Fibroblast of mammary gland (primary cell): ENCODE measurements at places on chromosomes 6 and 20.

GRCh38 chr20:5001174-5002076, at the start of gene SLC23A2:
TSS of gene SLC23A2 (minus strand) at chr20:5001510. CDS start at chr20:4932562, 68,948 bp downstream.
- no peak for DNase-seq

DNA sequence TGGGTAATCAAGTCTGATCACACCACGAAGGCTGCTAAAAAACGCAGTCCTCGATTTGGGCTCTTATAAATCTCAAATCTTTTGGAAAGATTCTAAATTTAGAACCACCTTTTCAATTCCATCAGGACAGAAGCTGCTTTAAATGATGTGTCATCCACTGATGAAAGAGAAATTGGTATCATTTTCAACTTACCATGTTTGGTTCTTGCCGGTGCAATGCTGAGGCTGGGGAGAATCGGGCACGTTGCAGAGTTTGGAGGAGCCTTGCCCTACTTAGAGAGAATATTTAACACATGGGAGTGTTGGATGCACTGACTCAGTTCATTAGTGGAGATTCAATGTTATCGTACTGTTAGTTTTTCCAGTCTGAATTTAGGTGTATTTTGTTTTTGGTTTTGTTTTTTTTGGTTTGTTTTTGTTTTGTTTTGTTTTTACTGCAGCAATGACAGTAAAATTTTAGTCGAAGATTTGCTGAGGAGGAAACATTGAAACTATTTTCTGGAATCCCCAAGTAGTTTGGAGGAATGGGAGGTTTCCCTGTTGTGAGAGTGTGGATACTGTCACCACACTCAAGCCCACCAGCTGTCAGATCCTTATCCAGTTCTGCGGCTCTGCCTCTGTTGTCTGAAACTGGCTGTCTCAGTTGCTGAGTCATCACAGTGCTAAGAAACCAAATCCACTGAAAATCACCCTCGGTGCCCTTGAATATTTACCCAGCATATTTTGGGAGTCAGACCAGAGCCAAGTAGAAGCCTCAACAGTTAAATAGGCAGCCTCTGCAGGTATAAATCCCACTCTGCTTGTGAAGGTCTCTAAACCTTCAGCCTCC, 497.0 kb downstream of the BTBD3 start:
- DNase-seq, result no peak

- DNase-seq, result no peak
Observed at GRCh38 chr20:49629606-49630005, 61.7 kb upstream of the PTGIS start.

- no peak for DNase-seq
Observed at GRCh38 chr6:155324172-155324571, 9.9 kb upstream of the TFB1M start.

- DNase-seq, result no peak
Observed at GRCh38 chr6:167079853-167080297, 43.0 kb upstream of the CCR6 start.

DNA sequence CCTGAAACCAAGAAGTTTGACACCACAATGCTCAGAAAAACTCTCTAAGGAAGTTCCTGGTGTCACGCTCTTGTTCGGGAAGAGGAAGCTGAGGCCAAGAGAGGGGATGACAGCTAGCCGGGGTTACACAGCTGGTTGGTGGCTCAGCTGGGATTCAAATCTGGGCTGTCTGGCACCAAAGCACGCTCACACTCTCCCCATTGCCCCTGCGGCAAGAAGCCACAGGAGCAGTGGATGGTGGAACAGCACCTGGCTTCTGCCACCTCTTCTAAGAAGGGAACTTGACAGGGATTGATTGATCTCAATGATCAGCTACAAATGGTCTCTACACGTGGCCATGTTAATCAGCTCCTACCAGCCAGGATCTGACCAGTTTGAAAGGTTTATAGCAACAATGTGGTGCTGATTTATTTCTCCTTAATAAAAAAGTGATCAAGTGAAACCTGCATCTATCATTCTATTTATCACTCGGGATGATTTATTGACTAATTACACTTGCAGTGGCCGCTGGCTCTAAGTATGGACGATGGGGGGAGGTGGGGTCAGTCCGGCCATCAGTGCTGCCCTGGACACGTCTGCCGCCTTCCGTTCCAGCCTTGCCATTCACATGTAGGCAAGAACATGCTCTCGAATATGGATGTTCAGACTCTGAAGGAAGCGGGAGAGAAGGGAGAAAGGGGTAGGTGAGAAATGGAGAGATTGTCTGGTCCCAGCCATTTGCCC, 71.9 kb upstream of the TOP1 start:
- no peak for DNase-seq

GRCh38 chr6:52410979-52411378, 9.2 kb upstream of the EFHC1 start:
- DNase-seq, result no peak

- no peak for DNase-seq
Observed at GRCh38 chr20:39717936-39718335, 755.8 kb downstream of the DHX35 start.

DNA sequence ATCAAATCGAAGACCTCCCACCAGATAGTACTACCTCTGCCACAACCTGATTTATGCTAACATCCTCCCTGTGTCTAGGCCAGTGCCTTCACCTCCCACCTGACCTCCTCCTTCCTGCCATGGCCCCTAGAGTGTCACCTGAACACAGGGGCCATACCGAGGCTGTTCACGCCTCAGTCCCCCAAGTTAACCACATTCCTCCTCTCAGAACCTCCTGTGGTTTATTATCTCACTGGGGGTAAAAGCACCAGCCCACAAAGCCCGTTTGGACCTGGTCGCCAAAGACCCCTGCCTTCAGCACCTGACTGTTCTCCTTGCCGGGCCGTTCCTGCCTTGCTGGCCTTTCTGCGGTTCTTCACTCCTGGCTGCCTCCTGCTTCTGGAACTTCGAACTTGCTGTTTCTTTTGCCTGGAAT, 13.7 kb downstream of the MAS1 start:
- DNase-seq, result no peak

GRCh38 chr6:54595844-54596243, 250.7 kb upstream of the FAM83B start:
- DNase-seq, result peak; percentile 5

GRCh38 chr6:129753422-129753821, 43.4 kb upstream of the ARHGAP18 start:
- peak; percentile 40 for DNase-seq

GRCh38 chr6:10180138-10181074, 234.5 kb downstream of the TFAP2A start:
- no peak for DNase-seq

DNA sequence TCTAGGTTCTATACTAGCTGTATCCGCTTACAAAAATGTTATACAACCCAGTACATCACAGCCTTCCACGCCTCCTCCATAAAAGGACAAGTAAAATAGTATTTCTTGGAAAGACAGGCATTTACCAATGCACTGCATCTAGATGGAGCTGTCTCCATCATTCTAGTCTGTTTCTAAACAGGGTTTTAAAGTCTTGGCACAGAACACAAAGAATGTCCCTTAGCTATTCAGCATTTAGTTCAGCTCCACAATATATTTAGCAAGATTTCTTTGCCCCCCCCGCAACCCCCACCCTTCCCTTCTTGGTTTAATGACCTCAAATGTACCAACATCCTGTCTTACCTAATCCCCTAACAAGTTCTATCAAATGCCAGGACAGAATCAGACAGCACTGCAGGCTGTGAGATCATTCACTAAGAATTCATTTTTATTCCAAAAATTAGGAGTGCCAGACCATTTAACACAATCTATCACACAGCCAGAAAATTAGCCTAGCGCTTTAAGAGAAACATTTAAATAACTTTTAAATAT, 198.6 kb downstream of the BACH2 start:
- DNase-seq, result peak; percentile 93

DNA sequence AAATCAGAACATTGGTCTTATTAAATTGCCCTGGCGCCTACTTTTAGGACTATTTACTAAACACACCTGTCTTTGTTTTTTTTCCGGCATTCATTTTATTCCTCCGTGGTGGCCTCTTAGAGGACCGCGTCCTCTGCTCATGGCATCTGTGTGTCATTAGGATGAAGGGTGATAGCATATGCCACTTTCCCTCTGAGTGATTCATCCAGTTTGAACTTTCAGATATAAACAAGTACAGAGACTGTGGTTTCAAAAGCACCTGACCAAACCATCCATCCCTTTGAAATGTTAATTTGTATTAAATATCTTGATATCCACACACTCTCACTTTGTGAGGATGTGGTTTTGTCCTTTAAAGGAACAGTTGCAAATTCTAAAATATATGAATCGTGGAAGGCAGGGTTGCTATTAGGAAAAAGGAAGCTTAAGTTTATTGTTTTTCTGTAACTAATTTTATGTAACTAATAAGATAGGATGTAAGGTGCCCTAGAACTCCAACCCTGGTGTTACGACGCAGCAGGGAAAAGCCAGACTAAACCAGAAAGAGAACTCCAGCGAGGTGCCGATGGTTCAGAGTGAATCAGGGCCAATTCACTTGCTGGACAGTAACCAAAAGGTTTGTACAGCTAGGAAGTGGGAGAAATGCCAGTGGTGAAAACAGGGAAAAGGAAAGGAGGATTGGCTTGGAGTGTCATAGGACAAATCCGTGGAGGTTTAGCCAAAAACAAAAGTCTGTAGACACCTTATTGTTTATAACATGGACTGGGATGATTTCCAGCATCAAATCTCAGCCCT, 98.7 kb downstream of the SHLD1 start:
- DNase-seq, result peak; percentile 89

GRCh38 chr6:116389357-116389756, 18.6 kb downstream of the DSE start:
- no peak for DNase-seq

- no peak for DNase-seq
Observed at GRCh38 chr20:47059536-47059935, 164.9 kb downstream of the EYA2 start.

- no peak for DNase-seq
Observed at GRCh38 chr6:12760911-12761310, 44.3 kb downstream of the PHACTR1 start.

- no peak for DNase-seq
Observed at GRCh38 chr20:15060265-15061060, 723.1 kb upstream of the FLRT3 start.

GRCh38 chr20:15332711-15333160, 995.3 kb upstream of the FLRT3 start:
- no peak for DNase-seq

DNA sequence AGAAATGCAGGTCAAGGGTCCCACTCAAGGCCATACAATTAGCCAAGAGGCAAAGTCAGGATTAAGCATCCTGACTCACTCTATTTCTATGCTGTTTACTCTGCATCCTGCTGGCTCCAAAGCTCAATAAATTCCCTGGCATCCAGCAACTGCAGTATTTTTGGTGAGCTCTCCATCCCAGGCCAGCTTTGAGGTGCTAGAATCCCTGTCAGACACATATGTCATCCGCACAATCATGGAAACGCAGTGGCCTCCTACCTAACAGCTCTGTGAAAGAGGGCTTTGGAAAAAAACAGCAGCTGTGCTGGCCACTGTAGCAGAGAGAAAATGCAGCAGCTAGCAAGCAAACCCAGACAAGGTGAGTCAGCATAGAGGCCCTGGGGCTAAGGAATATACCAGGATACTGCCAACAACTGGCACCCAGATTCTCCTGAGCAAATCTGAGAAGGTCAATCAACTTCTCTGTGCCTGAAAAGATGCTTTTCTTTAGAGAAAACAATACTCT, 58.4 kb downstream of the ANKEF1 start:
- DNase-seq, result peak; percentile 74

DNA sequence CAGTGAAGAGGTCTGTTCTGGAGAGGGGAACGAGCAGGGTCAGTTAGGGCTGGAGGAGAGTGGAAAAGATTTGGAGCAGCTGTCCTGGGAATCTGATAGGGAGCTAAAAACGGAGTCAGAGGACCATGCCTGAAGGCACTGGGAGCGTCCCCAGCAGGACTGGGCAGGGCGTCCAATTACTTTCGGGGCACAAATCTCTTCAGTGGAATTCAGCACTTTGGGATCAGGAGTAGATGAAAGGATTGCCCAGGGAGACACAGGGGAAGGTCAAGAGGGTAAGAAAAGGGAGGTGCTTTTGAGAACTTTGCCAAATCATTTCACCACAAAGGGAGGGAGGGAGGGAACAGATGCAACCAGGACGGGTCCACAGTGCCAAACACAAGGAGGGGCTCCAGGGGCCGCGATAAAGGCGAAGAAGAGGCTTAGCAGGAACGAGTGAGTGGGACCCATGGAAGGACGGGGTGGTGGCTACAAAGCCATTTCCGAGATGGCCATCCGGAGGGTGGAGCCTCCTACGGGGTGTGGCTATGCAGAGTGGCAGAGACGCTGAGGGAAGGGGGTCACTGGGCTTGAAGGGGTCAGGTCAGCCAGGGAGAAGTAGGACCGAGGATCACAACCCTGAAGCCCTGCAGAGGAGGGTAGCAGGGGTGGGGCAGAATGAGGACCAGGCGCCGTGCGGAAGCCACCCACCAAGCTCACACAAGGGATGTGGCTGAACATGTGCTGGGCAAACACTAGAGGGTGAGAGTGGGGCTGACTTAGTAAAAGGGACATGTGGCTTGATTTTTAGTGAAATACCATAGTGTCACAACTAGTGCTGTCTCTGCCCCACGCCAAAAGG, 180.0 kb upstream of the RREB1 start:
- DNase-seq, result no peak

DNA sequence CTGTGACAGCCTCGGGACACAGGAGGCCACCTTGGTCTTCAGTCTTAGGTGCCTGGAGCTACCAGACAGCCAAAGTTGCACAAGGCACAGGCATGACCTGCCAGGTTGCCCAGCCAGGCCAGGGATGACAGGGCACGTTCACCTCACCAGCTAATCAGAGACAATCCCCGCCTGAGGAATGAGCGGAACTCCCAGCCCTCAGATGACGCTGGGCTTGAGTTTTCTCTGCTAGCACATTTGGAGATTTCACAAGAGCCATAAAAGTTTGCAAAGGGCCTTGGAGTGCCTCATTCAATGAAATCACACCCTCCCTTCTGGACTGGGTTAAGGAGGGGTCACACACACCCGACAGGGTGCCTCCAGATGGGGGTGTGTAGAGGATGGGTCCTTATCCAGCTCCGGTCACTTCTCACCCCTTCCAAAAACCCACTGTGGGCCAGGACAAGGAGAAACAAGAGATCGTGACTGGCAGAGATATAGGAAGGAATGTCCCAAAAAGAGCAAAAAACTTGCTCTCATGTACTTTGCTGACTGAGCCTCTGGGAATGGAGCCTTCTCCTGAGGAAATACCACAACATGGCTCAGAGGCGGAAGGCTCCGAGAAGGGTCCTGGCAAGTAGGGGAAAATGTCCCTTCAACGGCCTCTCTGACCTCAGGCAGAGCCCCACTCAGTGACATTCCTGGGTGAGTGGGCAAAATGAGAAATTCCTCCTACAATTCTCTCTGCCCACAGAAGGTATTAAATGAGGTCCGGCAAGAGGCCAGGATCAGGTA, 121.6 kb downstream of the ISM1 start:
- DNase-seq, result no peak

GRCh38 chr20:24798930-24799705, 150.0 kb upstream of the CST7 start:
- DNase-seq, result no peak

GRCh38 chr6:105424175-105424783, 21.4 kb upstream of the PREP start:
- DNase-seq, result peak; percentile 69

DNA sequence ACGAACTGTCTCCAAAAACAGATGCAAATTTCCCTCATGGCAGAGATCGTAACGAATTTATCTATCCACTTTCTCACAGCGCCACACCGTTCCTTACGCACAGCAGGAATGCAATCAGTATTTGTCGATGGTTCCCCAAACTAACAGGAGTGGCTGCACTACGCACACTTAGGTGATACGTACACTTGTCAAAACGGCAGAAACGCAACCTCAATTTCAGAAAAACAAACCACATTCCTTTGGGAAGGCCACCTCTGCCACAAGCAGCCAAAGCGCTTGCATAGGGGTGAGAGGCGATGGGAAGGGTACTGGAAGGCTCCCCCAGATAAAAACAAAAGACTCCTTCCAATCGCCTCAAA, 638 bp downstream of the MDN1 start:
- peak; percentile 39 for DNase-seq

GRCh38 chr6:27866357-27867050, 45.7 kb downstream of the OR2B2 start:
- peak; percentile 84 for DNase-seq
